ENCODE measurements at places on chromosomes 1 and 21.

DNA sequence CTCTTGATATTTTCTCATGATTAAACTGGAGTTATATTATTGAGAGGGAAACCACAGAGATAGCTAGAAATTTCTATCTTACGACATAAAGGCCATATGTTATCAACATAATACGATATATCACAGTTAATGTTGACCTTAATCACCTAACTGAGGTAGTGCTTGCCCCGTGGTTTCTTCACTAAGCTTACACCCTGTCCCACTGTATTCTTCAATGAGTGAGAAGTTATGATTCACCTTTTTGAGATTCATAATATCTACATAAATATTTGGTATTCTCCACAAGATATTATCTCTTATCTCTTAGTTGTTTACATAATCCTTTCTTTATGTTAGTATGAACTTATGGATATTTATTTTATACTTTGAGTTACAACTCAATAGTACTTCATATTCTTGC, 1714.1 kb downstream of the BRINP3 start:
- no peak for DNase-seq

DNA sequence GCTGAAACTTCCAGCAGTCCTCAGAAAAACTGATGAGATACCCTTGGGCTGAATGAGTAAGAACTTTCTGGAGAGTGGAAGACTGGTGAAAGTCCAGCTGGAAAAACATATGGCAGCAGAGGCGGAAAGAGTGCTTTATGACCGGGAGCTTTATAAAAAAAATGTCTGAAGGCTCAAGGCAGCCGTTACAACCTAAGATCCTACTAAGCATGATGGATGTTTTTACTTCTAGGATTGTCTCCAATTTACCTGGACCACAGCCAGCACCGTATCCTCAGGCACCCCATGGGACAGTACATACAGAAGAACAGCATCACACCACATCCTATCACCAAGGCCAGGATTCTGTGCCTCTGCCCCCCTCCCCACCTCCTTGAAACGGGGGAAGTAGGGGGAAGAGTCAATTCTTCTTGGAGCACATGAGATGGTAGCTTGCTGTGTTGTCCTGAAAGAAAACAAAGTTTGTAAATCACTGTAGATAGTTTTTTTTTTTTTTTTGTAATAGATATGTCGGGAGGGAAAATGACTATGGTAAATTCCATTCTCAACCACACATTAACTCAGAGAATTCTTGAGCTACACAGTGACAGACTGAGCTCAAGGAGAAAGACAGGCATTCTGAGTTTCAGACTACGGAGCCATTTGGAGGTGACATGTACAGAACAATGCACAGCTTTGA, 11.8 kb upstream of the IRF2BP2 start:
- no peak for DNase-seq

DNA sequence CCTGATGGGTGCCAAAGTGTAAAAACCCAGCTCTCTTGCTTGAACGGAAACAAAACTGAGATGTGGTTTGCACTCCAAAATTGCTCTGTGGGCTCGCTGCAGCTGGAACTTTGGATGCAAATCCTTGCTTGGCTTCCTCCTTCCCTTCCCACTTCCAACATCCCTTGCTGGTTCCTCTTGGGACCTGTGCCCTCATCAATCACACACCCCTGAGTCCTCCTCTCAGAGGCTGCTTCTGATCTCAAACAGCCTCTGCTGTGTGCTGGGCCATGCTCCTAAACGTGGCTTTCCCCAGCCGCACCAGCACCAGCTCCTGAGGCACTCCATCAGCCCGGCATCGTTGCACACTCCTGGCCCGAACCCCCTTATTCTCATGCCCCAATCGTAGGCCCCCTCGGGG, 124.3 kb upstream of the RAB4A start:
- no peak for DNase-seq

DNA sequence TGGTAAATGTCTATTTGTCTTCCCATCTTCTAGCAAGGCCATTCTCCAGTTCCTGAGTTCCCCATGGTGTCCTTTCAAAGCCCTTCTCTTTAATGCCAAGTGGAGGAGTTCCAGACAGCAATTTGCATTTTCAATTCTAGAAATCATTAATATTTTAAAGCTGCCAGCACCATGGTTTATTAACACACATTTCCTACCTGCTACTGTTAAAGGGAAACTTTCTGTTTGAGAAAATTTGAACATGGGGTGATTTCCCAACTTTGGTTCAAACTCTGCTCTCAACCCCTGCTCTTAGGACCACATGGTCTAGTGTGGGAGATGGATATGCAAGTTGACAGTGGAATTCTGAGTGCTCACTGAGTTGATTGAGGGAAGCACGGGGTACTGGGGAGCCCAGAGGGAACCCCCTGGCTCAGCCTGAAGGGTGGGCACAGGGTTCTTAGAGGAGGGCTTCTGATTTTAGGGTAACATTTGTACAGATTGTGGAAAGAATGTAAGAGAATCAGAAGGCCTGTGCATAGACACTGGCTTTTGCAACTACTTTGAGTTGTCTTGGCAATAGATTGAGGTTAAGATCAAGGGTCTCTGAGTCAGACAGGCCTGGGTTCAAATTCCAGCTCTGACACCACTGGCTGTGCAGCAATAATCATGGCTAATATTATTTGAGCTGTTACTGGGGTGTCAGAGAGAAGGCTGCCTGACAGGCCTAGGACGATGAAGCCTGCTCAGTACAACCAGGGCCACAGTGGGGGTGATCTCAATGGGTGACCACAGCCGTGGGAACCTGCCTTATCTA, 97.8 kb downstream of the BEND5 start:
- no peak for DNase-seq

DNA sequence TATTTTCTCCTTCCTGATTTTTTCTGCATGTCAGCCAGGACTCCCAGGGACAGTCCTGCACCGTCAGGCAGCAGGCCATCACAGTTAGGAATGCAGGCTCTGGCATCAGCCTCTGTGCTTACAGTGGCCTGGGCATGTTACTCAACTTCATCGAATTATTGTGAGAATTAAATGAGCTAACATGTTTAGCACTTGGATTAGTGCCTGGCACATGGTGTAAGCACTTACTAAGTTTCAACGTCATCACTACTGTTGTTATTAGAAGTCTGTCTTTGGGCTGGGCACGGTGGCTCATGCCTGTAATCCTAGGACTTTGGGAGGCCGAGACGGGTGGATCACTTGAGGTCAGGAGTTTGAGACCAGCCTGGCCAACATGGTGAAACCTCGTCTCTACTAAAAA, 45.1 kb downstream of the SCCPDH start:
- no peak for DNase-seq

- DNase-seq: no peak
Observed at GRCh38 chr1:111736548-111737215, 2.5 kb downstream of the INKA2 start.

GRCh38 chr1:47508702-47509431, 71.0 kb downstream of the FOXD2 start:
- no peak for DNase-seq

DNA sequence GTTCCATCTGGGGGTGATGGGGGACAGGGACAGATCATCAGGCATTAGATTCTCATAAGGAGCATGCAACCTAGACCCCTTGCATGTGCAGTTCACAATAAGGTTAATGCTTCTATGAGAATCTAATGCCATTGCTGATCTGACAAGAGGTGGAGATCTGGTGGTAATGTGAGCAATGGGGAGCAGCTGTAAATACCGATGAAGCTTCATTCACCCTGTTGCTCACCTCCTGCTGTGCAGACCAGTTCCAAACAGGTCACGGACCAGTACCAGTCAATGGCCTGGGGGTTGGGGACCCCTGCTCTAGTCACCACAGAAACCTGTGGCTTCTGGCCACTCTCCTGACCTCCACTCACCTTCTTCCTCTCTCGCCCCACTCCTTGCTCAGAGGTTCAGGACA, 229.9 kb downstream of the PTPRU start:
- no peak for DNase-seq

- DNase-seq: no peak
Observed at GRCh38 chr1:169312084-169312954, 55.3 kb downstream of the NME7 start.

DNA sequence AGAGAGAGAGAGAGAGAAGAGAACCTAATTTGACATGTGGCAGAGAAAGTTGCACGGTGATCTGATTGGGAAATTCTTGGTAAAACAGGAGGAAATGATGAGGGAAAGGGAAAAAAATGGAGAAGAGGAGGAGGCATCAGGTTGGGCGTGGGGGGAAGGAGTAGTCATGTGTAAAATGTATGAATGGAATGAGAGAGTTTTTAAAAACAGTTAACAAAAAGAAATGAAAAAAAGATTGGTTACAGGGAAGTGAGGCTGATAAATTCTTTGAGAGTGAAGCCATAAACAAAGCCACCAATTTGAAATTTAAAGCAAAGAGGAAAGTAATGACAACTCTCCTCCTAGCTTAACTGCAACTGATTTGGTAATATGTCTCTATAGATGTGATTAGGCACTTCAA, 409.2 kb downstream of the USH2A start:
- DNase-seq: no peak

GRCh38 chr1:10539411-10540043, 64.8 kb downstream of the PEX14 start:
- peak; percentile 82 for DNase-seq

DNA sequence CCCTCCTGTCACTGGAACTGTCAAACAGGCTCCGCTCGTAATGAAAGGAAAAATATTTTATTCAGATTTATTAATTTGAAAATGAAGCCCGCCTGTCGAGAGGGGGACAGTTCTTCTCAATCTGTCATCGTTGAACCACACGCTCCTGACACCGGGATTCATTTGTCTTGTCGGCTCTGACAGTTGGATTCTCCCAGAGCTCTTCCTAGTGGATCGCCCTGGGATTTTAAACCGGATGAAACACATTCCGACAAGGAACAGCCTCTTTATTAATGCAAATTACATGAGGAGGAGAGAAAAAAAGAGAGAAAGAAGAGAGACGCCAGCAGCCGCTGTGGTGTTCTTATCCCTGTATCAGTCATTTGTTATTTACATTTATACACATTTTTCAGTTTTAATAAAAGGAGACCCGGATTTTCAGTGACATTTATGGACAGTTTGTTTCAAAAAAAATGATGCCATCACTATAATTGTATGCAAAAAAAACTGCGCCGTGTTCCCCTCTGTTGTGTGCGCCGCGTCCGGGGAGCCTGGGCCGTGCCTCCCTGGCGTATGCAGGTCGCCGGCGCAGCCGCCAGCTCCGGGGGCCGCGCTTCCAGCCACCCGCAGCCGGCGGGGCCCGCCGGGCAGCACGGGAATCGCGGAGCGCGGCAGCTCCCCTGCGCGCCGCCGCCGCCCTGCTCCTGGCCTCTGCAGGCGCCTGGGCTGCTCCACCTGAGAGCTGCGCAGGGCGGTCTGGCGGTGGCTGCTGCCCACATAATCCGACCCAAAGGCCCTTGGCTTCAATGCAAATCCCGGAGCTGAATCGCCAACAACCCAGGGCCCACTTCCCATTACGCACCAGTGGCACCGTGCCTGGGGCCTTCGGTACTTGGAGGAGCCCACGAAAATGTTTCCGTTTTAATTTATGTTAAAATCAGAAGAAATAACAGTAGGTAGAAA, 237.9 kb upstream of the PBX1 start:
- no peak for DNase-seq

DNA sequence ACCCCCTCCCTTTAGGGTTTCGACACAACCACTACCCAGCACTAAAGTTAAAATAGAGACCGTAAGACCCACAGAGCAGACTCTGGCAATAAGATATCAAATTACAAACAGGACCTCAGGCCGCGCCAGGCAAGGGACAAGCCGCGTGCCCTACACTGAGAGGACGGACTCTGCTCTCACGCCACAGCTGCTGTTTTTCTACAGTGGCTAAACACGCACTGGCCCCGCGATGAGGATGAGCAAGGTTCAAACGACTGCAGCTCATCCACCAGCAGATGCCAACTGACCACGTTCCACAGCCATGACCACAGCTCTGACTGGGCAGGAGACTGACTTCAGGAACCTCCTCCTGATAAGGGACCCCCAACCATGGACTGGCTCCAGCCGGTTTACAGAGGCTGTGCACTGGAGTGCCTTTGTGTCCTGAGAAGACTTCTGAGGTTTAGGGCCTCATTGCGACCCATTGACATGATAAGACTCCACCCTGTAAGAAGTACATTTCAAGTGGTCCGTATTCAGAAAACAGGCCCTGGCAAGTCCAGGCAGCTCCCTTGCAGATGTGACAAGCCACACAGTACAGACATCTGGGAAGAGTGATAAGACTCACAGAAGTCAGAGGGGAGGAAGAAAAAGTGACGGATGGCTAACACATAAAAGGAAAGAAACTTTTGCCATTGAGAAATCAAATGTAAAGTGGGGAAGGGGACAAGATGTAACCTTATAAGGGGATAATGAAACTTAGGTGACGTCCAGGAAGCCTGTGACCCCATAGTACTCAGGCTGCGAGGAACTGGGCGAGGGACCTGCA, 1.5 kb upstream of the KRTAP10-6 start:
- no peak for DNase-seq

DNA sequence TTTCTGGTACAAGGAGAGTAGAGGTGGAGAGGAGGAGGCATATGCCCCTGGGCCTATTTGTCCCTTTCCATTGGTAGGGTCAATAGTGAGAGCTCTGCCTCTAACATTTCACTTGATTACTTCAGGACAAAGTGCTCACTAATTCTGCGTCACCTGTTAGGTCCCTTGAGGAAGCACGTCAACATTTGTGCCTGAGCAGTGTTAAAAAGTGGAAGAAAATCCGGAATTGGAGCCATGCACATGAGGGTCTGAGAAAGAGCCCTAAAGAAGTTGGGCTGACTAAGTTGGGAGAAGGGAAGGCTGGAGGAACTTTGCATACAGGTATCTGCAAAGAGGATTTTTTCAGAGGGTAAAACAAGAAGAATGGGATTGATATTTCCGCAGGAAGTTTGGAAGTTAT, 1.9 kb downstream of the SLC25A44 start:
- no peak for DNase-seq

- no peak for DNase-seq
Observed at GRCh38 chr1:65148548-65149350, 746 bp downstream of the AK4 start.

- DNase-seq: no peak
Observed at GRCh38 chr1:10286244-10286643, 75.9 kb downstream of the KIF1B start.

- DNase-seq: no peak
Observed at GRCh38 chr21:14075346-14076142, 135.2 kb downstream of the LIPI start.

- no peak for DNase-seq
Observed at GRCh38 chr1:12416101-12416500, 186.3 kb downstream of the VPS13D start.

Data from T-helper 2 cell (primary cell).